ENCODE measurements at places on chromosomes 11 and 22.

DNA sequence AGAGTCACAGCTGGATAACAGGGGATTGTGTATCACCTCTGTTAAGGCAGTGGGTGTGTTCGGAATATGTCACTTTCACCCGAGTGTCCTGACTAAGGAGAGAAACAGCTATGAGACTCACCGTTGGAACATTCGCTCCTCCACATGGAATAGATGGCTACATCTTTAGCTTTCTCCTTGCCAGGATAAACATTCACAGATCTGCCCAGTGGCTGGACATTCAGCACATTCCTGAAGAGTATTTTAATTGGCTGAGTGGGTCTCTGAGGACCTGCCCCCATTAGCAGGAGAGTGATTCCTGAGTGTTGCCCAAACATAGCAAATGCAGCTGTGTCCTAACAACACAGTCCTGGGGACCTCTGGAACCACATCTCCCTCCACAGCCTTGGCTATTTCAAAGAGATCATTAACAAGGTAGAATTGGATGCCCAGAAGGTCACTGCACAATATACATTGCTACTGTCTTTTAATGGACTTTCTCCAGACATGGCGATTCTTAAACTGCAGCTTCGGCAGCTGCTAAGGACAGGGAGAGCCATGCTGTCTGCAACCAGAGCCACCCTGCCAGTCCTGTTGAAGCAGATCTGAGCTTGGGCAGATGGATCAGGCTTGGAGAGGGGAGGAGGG is 435.0 kb upstream of the CADM1 start:
- no peak for DNase-seq

DNA sequence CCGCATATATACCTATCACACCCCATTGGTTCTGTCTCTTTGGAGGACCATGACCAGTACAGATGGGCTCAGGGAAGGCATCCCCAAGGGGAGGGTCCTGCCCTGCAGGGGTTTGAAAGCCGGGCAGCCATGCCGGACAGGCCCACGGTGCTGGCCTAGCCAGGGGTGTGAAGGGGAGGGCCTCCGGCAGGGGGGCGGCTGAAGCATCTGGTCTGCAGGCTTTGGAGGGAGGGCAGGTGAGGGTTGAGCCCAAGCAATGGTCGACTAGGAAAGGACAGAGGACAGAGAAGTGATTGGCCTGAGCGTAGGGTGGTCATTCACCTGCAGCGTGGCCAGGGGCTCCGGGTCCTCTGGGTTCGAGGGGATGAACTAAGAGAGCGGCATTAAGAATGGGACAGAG is 11.2 kb upstream of the CTSD start:
- DNase-seq, result no peak

DNA sequence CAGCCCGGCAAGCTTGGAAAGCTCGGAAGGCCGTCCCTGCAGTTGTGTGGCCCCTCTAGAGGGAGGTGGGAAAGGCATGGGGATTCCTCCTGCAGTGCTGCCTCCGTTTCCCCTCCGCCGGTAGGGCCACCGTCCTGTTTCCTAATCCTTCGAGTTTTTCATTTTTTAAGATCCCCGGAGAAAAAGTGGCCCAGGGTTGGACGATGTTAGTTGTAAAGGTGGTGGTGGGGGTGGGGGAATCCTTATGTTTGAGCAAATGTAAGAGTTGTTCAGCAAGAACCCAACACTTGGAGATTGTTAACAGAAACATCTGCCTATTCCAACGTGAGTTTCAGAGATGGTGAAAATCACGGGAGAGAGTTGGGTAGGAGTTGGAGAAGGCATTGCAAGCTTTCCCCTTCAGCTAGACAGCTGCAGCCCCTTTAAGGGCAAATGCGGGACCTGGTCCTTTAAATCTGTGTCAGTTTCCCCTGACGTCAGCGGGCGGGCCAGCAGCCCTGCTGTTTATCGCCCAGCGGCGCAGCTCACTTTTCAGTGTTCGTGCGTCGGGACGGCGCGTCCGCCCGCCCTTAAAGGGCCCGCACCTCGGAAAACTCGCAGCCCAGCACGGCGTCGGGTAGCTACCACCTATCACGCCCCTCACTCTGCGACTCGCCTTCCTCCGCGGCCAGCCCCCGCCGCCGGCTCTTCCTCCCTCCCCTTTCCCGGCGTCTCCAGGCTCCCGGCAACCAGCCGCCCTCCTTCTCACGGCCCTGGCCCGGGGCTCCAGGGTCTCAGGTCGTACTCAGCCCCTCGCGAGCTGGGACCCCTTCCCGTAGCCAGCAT is at the start of gene SIDT2:
SIDT2 (plus strand) TSS at position 534 of the 825 bp plus-strand sequence. CDS start 521 bp downstream, outside the sequence.
- DNase-seq, result peak; percentile 74

DNA sequence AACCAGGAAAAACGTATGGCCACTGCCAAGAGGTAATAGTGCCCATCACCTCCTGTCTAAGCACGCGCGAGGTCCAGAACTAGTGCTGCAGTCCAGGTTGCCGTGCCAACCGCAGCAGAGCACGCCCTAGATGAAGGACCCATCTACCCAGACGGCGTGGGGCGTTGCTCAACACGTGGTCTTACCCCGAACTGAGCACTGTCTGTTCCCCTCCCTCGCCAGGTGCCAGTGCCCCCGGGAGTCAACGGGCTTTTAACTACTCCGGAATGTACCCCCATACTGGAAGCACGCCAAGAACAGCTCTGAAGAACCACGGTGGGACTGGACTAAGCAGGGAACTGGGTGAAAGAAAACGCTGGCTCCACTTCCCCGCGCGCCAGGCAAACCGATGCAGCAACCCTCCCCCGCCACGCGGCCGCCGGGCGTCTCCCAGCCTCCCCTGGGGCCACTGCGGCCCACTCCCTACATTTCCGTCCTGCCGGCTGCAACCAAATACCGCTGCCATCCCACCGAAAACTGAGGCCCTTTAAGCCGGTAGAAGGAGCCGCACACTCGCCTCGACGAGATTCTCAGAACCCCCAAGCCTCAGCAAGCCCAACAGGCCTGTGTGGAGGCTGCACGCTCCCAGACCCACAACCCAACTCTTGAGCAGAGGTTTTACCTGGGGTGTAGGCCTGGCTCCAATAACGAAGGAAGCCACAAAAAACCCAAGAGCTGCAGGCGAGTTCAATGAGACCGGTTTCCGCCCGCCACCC is at the start of gene HSPA8:
HSPA8 (minus strand) TSS at position 734 of the 755 bp plus-strand sequence. CDS start 812 bp downstream, outside the sequence.
- DNase-seq, result peak; percentile 52

DNA sequence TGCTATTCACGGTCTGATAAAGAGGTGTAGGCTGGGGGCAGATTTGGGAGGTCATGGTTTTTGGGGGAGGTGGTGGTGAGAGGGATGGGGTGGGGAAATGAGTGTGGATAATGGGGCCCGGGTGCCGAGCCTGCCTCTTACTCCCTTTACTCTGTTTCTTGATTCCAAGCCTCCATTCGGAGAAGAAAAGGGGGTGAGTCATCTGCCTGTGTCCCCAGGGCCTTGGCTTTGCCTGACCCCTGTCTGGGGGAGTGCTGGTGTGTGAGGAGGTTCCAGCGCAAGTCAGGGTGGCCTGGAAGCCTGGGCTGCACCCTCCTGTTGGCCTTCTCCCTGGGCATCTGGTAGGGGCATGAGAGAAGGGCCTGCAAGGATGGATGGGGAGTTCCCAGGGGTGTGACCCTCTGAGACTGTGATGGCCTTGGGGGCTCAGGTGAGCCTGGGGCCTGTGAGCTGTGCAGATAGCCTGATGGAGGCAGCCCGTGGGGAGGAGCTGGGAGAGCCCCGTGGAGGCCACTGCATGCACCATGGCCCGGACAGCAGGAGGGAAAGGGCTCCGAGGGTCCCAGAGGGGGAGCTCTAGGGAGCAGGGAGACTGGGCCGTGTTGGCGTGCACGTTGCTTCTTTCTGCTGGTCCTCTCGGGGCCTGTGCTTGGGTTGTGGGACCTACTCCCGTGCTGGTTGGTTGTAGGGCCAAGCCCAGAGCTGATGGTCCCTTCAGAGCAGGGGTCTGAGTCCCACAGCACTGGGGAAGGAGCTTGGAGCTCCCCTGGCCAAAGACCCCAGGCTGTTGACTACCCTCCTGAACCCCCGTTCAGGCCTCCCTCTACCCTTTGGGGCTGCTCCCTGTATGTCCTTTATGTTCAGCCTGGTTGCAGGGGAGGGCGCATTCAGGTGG is 26.3 kb upstream of the ACR start:
- no peak for DNase-seq

All from activated naive CD8-positive, alpha-beta T cell treated with anti-CD3 and anti-CD28 coated beads, Interleukin-2, amount 50 U/mL, for 16 hours (primary cell).